ENCODE measurements at places on chromosomes 5 and 9.

DNA sequence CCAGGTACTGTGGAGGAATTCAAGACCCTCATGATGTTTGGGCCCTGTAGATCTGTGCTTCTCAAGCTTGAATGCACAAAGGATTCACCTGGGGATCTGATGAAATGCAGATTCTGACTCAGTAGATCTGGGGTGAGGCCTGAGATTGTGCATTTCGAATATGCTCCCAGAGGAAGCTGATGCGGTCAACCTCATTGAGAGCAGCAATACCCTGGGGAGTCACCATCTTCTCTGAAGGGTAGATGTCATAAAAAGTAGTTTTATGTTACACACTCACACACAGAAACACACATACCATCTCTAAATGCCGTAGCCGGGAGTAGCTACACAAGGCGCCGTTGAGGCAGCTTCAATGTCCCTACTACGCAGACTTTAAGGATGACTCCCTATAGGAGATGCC lies 55.8 kb upstream of the CPEB4 start:
- no peak for DNase-seq

- no peak for DNase-seq
Observed at GRCh38 chr5:151030056-151030336, 9.6 kb downstream of the GPX3 start.

DNA sequence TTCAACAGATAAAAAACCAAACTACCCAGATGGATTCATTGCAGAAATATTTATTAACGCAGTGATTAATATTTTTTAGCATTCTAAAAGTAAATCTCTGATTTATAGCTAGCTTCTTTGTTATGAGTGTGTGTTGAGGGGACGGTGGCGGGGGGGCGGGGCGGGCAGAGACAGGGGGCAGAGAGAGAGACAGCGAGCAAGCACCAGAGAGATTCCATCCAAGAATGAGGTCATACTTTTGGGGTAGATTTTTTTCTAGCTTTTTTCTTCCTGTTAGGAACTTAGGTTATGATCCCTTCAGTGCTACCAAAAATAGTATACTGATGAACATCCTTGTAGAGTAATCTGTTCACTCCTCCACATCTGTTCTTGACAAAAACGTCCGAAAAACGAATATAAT lies 500 bp upstream of the ZNF883 start:
- DNase-seq = no peak

GRCh38 chr5:155729684-155730059 lies 597.3 kb upstream of the SGCD start:
- DNase-seq = no peak

DNA sequence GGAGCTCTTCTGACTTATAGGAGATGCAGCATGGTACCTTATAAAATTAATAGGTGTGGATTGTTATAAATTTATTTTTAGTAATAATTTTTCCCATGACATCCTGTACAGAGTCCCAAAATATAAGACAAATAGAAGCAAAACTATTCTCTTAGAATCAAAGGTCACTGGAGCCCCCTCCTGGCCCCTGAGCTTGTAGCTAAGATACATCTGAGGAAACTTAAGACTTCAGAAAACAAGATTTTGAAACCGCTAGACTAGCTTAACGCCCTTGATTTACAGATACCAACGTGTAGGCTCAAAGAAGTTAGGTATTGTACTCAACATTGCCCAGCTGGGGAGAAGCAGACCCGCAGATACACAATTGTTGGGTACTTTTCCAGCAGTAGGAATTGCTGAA lies 45.7 kb upstream of the KCNN2 start:
- no peak for DNase-seq
